Foreskin melanocyte (primary cell): ENCODE measurements at places on chromosomes 4 and X.

DNA sequence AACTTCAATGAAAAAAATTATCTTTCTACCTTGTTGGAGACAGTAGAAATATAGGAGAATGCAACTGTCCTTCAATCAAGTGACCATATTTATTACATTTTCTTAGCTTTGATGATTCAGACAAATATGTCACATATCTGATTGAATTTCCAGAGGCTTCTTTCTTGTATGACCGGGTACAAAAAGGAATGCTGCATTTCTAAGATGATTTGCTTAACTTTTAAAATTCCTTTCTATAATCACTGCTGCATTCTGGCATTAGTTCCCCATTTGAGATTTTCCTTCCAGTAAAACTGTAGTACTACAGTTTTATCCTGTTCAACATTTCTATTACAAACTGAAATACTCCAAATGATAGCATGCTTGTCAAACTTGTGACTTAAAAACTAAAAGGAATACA is 5.2 kb downstream of the MFSD8 start:
- DNase-seq, result no peak

GRCh38 chrX:68186552-68187262 is 246.6 kb downstream of the OPHN1 start:
- peak; percentile 57 for DNase-seq

DNA sequence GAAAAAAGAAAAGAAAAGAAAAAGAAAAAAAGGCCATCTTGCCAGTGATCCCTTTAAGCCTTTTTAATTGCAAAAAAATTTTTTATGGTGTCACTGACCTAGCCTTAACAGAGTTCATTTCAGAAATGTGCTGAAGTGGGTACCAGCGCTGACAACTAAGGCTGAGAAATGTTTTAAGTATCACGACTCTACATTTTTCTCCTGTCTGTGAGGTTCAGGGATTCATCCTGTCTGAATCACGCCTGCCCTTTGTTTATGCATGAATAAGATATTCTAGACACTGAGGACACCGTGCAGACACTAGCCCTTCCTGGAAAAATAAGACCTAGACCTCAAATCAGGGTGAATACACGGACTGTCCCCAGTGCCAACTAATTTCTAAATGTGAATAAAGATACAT is 154.4 kb upstream of the NOCT start:
- DNase-seq, result no peak

GRCh38 chrX:19824603-19825002 is 62.8 kb downstream of the SH3KBP1 start:
- no peak for DNase-seq

DNA sequence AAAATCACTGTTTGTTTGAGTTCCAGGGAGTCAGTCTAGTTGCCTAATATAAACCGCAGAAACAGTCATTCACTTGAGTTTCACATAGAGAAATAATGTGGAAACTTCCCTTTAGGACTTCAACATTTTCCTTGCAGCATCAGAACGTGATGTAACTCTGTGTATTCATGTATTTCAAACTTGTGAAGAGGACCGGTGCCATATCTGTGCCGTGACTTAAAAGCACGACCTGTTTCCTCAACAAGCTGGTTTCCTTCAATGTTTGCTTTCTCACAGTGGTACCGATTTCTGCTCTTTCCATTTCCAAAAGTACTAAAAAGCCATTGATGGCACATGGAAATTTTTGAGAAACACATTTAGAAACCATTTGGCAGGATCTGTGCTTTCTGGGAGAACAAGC is 166.6 kb upstream of the RAPGEF2 start:
- no peak for DNase-seq
